ENCODE measurements at places on chromosomes 5 and 9. TPM values are rescaled to one million over a fixed set of nuclear protein-coding genes. Genes with fewer than 3 reads are reported as not detected.
A peak's percentile ranks its signal among the peaks of the same experiment; 100 is the strongest.

The SIGMAR1 gene
- total RNA-seq, result 38.6 TPM

- H3K36me3 ChIP-seq, result no peaks in the 10 kb centered on the region
- H3K27me3 ChIP-seq, result peaks cover 2% of the 10 kb centered on the region
- no peaks in the 10 kb centered on the region for H3K4me1 ChIP-seq
- no peak overlapping the region for H3K27ac ChIP-seq
- no peak for DNase-seq
Observed at GRCh38 chr5:80337379-80337778, 17.6 kb downstream of the SPZ1 start.

GRCh38 chr5:112907166-112907631 lies 14.8 kb downstream of the REEP5 start:
- peaks cover 17% of the 10 kb centered on the region for H3K36me3 ChIP-seq
- H3K4me3 ChIP-seq, result no peak overlapping the region
- no peaks in the 10 kb centered on the region for H3K4me1 ChIP-seq

The GAS1 gene
- total RNA-seq, result 3.1 TPM

GRCh38 chr9:110103257-110103656 lies 104.7 kb downstream of the C9orf152 start:
- peaks cover 33% of the 10 kb centered on the region for H3K4me1 ChIP-seq
- H3K4me3 ChIP-seq, result no peak overlapping the region
- peak overlapping the region; percentile 25 for H3K27ac ChIP-seq
- no peaks in the 10 kb centered on the region for H3K27me3 ChIP-seq
- H3K36me3 ChIP-seq, result peaks cover 16% of the 10 kb centered on the region

GRCh38 chr5:145295236-145295835 lies 539.8 kb downstream of the PRELID2 start:
- H3K4me1 ChIP-seq, result no peaks in the 10 kb centered on the region
- no peaks in the 10 kb centered on the region for H3K36me3 ChIP-seq
- H3K4me3 ChIP-seq, result no peak overlapping the region
- no peaks in the 10 kb centered on the region for H3K27me3 ChIP-seq
- no peak overlapping the region for H3K27ac ChIP-seq
- peak; percentile 8 for DNase-seq

DNA sequence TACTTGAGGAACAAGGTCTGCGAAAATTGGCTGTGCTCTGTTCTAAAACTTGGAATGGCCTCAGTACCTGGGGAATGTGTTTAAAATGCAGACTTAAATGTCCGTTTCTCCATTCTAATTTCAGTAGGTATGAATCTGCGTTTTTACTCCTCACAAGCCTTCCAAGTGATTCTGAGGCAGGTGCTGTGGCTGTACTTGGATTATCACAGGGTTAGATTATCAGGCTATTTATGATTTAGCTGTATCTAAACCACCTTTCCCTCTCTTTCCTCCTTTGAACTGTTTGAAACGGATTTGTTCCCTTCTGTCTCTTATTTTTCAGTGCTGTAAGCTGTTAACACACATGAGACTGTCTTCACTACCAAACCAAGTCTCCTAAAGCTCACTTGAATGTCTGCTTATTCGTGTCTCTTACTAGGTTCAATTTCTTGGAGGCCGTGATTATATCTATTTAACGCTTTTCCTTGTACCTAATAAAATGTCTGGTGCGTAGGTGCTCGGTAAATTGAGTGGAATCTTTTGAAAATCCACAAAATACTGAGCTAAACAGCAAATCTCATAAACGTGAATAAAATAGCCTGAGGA lies 714 bp upstream of the CETN3 start:
- H3K27me3 ChIP-seq, result no peaks in the 10 kb centered on the region
- no peak for DNase-seq
- peak overlapping the region; percentile 90 for H3K27ac ChIP-seq
- H3K4me3 ChIP-seq, result peak overlapping the region; percentile 79

The SLIT3 gene
- 0.18 TPM for total RNA-seq

- H3K27me3 ChIP-seq, result no peaks in the 10 kb centered on the region
- no peak for DNase-seq
- H3K27ac ChIP-seq, result no peak overlapping the region
- H3K4me3 ChIP-seq, result no peak overlapping the region
- H3K4me1 ChIP-seq, result no peaks in the 10 kb centered on the region
- no peaks in the 10 kb centered on the region for H3K36me3 ChIP-seq
Observed at GRCh38 chr9:135280666-135281065, 193.2 kb downstream of the OLFM1 start.

The DOCK8 gene
- not detected for total RNA-seq

GRCh38 chr9:21657966-21658667 lies 144.3 kb upstream of the MTAP start:
- peaks cover 8% of the 10 kb centered on the region for H3K4me1 ChIP-seq
- H3K27ac ChIP-seq, result no peak overlapping the region
- no peaks in the 10 kb centered on the region for H3K36me3 ChIP-seq
- peak; percentile 34 for DNase-seq
- H3K27me3 ChIP-seq, result no peaks in the 10 kb centered on the region

DNA sequence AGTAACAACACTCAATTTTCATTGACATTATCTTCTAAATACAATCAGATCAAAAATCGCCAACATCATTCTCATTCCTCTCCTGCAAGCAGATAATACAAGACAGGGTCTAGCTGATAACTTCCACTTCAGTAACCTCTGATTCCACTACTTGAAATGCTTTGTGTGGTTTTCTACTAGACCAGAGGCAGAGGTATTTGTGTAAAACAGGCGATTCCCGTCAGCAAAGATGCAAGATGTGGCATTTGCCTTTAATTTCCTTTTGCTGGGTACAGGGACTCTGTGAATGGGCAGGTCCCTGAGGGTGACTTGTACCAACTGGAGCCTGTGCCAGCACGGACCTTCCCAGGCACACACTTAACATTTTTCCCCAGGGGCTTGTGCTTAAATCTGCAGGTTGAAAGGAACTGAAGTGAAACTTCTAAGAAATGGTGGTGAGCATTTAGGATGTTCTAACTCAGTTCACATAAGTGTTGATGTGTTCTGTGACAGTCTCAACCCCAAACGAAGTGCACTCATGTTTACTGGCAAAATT lies 625.5 kb upstream of the WWC1 start:
- no peaks in the 10 kb centered on the region for H3K27me3 ChIP-seq
- DNase-seq, result no peak
- no peak overlapping the region for H3K4me3 ChIP-seq
- H3K36me3 ChIP-seq, result no peaks in the 10 kb centered on the region
- H3K4me1 ChIP-seq, result peaks cover 2% of the 10 kb centered on the region

The ABO gene
- not detected for total RNA-seq

The C1QTNF2 gene
- 0.72 TPM for total RNA-seq

The ANKRD33B gene
- total RNA-seq, result 2.5 TPM

GRCh38 chr5:138354387-138354786 lies 1.9 kb downstream of the KDM3B start:
- peaks cover 2% of the 10 kb centered on the region for H3K36me3 ChIP-seq
- peak overlapping the region; percentile 73 for H3K4me3 ChIP-seq
- no peaks in the 10 kb centered on the region for H3K27me3 ChIP-seq

All from IMR-90 (cell line).